Urinary bladder (tissue), 4 donors: ENCODE measurements at places on chromosomes 7 and 10. TPM values are rescaled to one million over a fixed set of nuclear protein-coding genes. Genes with fewer than 3 reads are reported as not detected.

ZNF735 gene
- not detected for total RNA-seq

CNPY1 gene
- total RNA-seq: 0.32 TPM

MYOF gene
- 99.1 TPM for total RNA-seq

WDFY4 gene
- 4.9 TPM for total RNA-seq

BTBD16 gene
- 2.6 TPM for total RNA-seq

THSD7A gene
- total RNA-seq: 30.8 TPM

MNX1 gene
- total RNA-seq: not detected

POM121C gene
- total RNA-seq: 16.3 TPM

GRID2IP gene
- total RNA-seq: 0.32 TPM

TMEM236 gene
- 1.2 TPM for total RNA-seq

LIPN gene
- total RNA-seq: not detected

ST8SIA6 gene
- 3.7 TPM for total RNA-seq

HSPA12A gene
- 24.4 TPM for total RNA-seq

ITIH2 gene
- total RNA-seq: 0.16 TPM

ASZ1 gene
- total RNA-seq: not detected
